Cardiac septum (tissue), 1 donor: ENCODE measurements at places on chromosomes 13 and 19. TPM values are rescaled to one million over a fixed set of nuclear protein-coding genes. Genes with fewer than 3 reads are reported as not detected.

- DNase-seq, result no peak
These were observed 235.5 kb downstream of the PCDH9 start for GRCh38 chr13:66994517-66995202.

- no peak for DNase-seq
These were observed 60.0 kb downstream of the ZAR1L start for GRCh38 chr13:32254916-32255723.

GRCh38 chr13:93180356-93180969 is 46.1 kb upstream of the GPC6 start:
- DNase-seq, result no peak

GRCh38 chr19:1251330-1252220 is 3.2 kb downstream of the MIDN start:
- DNase-seq, result peak; percentile 90

DNA sequence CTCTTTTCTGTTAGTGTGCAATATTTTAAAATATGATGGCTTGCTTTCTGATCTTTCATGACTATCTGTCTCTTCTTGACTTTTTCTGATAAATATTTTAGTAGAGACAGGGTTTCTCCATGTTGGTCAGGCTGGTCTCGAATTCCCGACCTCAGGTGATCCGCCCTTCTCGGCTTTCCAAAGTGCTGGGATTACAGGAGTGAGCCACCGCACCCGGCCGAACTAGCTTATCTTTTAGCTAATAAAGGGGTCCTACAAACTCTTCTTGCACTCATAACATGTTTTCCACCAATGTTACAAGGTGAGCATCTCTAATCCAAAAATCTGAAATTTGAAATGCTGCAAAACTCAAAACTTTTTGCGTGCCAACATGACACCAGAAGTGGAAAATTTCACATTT is 535.2 kb upstream of the PCDH20 start:
- DNase-seq, result no peak

GRCh38 chr13:101453784-101454201 is 1.3 kb downstream of the ITGBL1 start:
- DNase-seq, result no peak

- DNase-seq, result peak; percentile 81
These were observed 62.1 kb downstream of the KLF2 start for GRCh38 chr19:16386619-16387240.

DNA sequence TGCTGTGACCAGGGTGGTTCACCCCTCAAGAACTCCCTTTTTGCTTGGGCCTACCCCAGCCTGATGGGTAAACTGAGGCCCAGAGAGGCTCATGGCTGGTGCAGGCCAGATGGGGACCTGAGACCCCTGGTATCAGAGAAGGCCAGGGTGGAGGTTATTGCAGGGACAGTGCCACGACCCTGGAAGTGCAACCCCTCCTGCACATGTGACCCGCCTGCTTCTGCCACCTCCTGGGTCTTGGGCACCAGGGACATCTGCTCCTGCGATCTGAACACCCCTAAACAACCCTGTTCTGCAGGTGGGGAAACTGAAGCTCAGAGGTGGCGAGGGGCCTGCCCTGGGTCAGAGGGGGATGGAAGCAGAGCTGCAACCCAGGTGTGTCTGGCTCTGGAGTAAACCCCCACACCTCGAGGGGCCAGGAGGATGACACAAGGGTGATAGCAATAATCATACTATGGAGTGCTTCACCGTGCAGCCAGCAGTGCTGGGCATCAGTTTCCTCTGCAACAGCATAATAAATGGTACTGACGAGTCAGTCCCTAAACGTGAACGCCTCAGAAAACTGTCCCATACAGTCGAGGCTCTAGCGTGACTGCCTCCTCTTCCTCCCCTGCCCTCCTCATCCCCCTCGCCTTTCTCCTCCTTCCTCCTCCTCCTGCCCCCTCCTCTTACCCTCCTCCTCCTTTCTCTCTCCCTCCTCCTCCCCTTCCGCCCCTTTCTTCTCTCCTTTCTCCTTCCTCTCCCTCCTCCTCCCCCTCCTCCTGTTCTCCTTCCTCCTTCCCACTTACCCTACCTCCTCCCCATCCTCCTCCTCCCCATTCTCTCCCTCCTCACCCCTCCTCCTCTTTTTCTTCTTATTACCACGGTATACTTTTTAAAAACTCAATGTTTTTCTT is 4.3 kb downstream of the YJEFN3 start:
- DNase-seq, result no peak

- DNase-seq, result no peak
These were observed 22.7 kb downstream of the ZNF431 start for GRCh38 chr19:21164541-21164940.

GRCh38 chr19:49110567-49110966 is 3.6 kb upstream of the LIN7B start:
- no peak for DNase-seq

- no peak for DNase-seq
These were observed 85.0 kb upstream of the UBL3 start for GRCh38 chr13:29935309-29935981.

- no peak for DNase-seq
These were observed 4.2 kb downstream of the SSC5D start for GRCh38 chr19:55492362-55492944.

DNA sequence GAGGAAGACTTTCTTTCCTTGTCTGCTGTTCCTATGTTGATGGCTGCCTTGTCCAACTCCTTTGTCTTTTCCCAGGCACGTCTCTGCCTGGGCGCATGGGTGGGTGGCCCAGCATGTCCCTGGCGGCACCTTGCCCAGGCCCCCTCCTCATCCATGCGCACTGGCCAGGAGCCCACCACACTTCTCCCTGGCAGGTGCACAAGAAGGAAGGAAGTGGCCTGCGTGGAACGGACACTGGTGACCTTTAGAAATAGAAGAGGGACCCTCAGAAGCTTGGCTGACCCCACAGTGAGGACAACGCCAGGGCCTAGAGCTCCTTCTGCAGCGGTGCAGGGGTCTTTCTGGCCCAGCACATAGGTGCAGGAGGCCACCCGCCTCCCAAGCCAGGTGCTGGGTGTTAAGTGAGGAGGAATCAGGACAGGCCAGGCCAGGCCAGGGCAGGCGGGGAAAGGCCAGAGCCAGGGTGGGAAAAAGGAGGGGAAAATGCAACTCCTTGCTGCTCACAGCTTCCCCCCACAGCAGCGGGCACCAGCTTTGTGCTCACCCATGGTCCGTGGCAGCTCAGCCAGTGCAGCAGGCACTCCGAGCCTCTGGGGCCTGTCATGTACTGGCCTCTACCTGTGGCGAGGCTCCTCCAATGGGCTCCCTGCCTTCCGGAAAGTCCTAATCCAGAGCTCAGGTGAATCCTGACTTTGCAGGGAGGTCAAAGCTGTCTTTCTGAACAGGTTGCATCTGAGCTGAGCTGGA is 104.0 kb downstream of the SOX1 start:
- peak; percentile 31 for DNase-seq

DNA sequence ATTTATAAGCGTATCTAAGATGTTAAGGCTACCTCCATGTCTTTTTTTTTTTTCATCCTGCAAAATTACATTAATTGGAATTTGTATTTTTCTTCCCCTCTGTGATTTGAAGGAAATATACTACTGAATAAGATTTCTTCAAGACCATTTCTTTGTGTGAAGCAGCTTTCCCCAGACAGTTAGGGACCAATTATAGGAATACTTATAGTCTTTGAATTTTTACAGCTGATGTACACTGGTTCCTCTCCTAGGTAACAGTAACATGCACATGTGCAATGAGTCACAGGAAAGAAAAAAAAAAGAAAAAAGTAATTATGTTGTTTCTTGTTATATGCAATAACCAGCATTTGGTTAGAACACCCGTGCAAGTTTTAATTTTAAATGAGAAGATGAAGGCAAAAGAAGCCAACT is 82.0 kb downstream of the PCDH9 start:
- DNase-seq, result no peak

DNA sequence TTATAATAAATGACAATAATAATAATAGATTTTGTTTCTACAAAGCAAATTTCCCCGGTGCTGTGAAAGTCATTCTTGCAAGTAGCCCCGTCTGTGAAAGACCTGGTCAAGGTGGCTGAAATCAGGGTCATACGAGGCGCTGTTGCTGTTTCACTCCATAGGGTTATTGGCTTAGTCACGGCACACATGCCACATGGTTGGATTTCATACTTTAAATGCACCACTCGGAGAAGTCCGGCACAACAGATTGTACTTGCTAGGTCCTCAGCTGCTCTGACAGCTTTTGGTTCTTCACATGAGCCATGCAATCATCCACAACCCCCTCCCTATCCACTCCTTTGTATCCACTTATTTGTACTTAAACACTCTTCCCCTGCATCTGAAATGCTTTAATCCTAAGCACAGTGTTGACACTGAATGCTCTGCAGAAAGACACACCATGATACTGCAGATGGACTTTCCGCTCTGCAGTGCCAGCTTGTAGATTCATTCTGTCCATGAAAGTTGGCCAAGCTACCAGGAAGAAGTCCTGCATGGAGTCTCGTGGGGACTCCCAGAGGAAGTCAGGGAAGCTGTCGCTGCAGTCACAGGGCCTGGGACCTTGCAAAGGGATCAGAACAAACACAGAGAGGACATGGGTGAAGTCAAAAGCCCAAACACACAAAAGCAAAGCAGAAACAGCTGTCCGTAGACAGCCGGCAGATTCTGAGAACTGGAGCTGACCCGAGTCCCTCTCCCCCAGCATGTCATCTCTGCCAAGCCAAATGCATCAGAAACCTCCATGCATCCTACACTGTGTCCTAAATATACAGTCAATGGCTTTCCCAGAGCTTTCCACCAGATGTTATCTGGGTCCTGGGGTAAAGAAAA is 124.6 kb downstream of the COL4A2 start:
- no peak for DNase-seq

DNA sequence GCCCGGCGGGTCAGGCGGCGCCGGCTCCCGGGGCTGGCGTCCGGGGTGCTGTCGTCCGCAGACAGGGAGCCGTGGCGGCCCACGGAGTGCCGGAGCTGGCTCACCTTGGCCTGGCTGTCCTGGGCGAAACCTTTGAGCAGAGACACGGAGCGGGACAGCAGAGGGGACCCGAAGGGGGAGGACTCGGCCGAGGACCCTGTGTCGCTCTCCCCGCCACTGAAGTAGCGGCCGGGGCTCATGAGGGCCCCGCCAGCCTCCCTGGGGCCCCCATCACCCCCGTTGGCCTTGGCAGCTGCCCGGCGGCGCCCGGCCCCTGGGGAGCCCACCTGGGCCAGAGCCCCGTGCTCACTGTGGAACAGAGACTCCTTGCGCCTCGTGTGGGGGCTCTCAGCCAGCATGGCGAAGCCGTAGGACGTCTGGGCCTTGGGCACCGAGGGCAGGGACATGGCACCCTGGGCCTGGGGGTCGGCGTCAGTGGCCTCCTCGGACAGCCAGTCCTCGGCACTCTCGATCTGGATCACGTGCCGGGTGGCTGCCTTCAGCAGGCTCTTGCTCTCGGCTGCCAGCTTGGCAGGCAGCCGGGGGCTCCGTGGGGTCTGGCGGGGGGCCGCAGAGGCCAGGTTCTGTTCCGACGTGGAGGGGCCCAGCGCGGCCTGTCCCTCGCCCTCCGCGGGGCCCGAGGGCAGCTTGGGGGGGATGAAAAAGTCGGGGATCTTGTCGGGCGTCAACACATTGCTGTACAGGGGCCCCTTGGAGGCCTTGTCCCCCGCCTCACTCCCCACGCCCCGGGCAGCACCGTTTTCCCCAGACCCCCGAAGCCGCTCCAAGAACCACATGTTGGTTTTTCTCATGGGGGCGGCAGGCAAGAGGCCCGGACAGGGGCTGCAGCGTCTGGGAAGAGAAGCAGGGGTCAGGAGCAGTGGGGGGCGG is 1.2 kb downstream of the C2CD4C start:
- DNase-seq, result peak; percentile 69

GRCh38 chr13:27551562-27551961 is 68.8 kb downstream of the LNX2 start:
- no peak for DNase-seq

GRCh38 chr13:45542391-45542790 is 73.1 kb downstream of the ERICH6B start:
- DNase-seq, result no peak

DNA sequence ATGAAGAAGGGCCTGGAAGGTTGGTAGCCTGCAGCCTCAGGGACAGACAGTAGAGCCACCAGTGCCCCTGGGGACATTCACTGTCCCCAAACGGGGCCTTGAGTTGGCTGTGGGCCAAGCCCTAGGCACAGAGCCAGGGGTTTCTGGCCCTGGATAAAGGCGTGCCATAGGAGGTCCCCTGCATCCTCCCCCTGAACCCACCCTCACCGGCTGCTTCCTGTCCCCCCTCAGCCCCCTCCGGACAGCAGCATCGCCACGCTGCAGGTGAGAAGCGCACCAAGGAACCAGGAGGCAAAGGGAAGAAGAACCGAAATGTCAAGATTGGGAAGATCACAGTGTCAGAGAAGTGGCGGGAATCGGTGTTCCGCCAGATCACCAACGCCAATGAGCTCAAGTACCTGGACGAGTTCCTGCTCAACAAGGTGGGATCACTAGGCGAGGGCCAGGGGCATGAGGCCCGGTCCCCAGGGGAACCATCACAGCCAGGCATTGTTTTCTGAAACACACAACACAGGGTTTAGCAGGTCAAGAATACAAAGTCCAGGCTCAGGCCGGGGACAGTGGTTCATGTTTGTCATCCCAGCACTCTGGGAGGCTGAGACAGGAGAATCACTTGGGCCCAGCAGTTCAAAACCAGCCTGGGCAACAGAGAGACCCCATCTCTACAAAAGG is 14.6 kb upstream of the USE1 start:
- no peak for DNase-seq

GRCh38 chr13:64697226-64697625 is 2532.9 kb downstream of the PCDH9 start:
- DNase-seq, result no peak

GRCh38 chr13:83190020-83190419 is 692.3 kb downstream of the SLITRK1 start:
- DNase-seq, result no peak

- DNase-seq, result no peak
These were observed 98.8 kb downstream of the EPSTI1 start for GRCh38 chr13:42893214-42893671.

- no peak for DNase-seq
These were observed 548.2 kb downstream of the GPC5 start for GRCh38 chr13:91946498-91947070.

The IFNL1 gene
- total RNA-seq, result not detected

The CYP4F12 gene
- total RNA-seq, result 1.9 TPM

The DCLK1 gene
- 13.8 TPM for total RNA-seq

The NLRP4 gene
- total RNA-seq, result not detected

The ZNF177 gene
- 3.1 TPM for total RNA-seq

The ZNF146 gene
- total RNA-seq, result 38.6 TPM

The TEX29 gene
- 0.70 TPM for total RNA-seq

The LCP1 gene
- total RNA-seq, result 13.2 TPM

The ZNF584 gene
- 19.8 TPM for total RNA-seq

The C19orf38 gene
- 0.32 TPM for total RNA-seq

The REXO1 gene
- 16.7 TPM for total RNA-seq

The TNFSF13B gene
- total RNA-seq, result 4.0 TPM
